ENCODE measurements at places on chromosomes 13 and 19.

DNA sequence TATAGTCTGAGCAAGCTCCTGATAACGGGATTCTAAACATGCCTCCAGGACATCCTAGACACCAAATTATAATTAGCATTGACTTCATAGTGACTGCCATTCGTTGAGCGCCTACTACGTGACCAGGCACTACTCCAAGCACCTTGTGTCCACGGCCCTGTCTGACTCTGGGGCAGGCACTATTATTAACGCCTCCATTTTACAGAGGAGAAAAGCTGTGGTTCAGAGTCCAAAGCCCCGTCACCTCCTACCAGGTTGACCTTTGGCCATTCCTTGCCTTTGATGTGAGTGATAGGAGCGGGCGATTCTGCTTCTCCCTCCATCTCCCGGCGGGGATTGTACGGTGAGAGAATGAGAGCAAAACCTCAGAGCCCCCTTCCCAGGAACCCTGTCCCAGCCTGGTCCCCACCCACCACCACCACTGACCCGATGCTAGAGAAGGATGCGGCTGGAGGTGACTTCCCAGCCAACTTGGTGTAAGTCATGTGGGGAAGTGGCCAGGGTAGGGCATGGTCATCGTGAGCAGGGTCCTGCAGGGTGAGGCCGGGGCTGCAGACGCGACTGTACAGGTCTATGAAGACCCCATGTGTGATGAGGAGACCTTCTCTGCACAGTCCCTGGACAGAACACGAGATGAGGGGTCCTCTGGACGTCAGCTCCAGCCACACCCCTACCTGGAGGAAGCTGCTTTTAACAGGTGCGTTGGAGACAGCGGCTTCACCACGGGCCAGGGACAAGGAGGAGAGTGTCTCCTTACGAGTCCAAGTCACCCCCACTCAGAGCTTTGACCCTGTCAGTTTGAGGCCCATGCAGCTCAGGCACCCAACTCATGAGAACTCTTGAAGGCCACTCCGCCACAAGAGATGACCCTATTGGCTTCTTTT lies at the start of gene IGSF23:
IGSF23 (plus strand) TSS at position 269 of the 884 bp plus-strand sequence; CDS start at position 352, 83 bp downstream.
- no peak for DNase-seq

GRCh38 chr19:49690656-49691242 lies at the start of gene CPT1C:
TSS of gene CPT1C (plus strand) at chr19:49691116. CDS start at chr19:49692253, 1,137 bp downstream.
- peak; percentile 61 for DNase-seq

- DNase-seq = peak; percentile 68
Measured at GRCh38 chr19:35248310-35249145, at the start of gene LSR. TSS of gene LSR (plus strand) at chr19:35249002. CDS start at chr19:35249023, 21 bp downstream.

- no peak for DNase-seq
Measured at GRCh38 chr19:54387991-54388801, 23.5 kb upstream of the LAIR1 start.

- DNase-seq = no peak
Measured at GRCh38 chr19:7921302-7921966, 1.3 kb downstream of the SNAPC2 start.

GRCh38 chr13:46495651-46496050 lies 57.3 kb upstream of the LRCH1 start:
- DNase-seq = no peak

DNA sequence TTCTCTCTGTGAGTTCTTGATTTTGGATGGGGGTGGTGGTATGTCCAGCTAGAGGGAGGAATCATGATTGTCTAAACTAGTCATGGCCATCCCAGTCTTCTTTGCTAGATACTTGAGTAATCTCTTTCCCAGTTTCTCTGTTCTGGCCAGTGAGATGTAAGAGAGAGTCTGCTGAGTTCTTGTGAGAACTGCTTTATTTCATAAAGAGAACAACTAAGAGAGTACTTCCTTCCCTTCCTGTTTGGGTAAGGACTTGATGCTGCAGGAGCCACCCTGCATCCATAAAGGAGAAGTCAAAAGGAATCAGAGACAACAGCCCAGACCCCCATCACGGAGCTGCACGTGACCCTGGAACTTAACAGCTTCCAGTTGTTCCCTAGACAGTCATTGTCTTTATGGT lies 3.0 kb upstream of the RASL11A start:
- no peak for DNase-seq

GRCh38 chr13:100244431-100244830 lies 155.5 kb downstream of the PCCA start:
- no peak for DNase-seq

DNA sequence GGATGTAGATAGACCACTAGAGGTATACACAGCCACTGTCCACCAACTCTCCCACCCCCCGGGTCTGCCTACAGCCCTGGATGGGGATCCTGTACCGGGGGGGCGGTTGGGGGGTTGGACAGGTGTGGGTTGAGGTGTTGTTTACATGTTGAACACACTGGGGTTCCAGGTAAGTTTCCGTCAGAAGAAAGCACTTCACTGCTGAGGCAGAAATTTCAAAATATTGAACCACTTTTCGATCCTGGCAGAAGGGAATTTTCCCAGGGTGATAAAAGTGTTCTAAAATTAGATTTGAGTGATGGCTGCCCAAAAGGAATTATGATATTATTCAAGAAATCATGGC lies 6.6 kb upstream of the CEACAM16 start:
- no peak for DNase-seq

GRCh38 chr13:49112782-49113525 lies 107.2 kb upstream of the MLNR start:
- DNase-seq = no peak

- no peak for DNase-seq
Measured at GRCh38 chr13:60433505-60433904, 36.5 kb downstream of the TDRD3 start.

- no peak for DNase-seq
Measured at GRCh38 chr19:21430675-21431074, 33.7 kb downstream of the ZNF493 start.

- no peak for DNase-seq
Measured at GRCh38 chr13:87089391-87089790, 581.8 kb upstream of the SLITRK5 start.

- DNase-seq = no peak
Measured at GRCh38 chr19:33054623-33055022, 10.1 kb downstream of the RHPN2 start.

GRCh38 chr13:33789739-33790138 lies 28.2 kb upstream of the RFC3 start:
- DNase-seq = no peak

- no peak for DNase-seq
Measured at GRCh38 chr13:110055089-110055488, 251.9 kb downstream of the COL4A1 start.

Measured in activated T-cell treated with anti-CD3 and anti-CD28 coated beads for 48 hours (primary cell).